ENCODE measurements at places on chromosomes 12 and 14.

GRCh38 chr12:64631197-64631596 is 20.9 kb downstream of the RASSF3 start:
- no peak for DNase-seq

- no peak for DNase-seq
Observed at GRCh38 chr12:80183939-80184338, 84.6 kb downstream of the OTOGL start.

DNA sequence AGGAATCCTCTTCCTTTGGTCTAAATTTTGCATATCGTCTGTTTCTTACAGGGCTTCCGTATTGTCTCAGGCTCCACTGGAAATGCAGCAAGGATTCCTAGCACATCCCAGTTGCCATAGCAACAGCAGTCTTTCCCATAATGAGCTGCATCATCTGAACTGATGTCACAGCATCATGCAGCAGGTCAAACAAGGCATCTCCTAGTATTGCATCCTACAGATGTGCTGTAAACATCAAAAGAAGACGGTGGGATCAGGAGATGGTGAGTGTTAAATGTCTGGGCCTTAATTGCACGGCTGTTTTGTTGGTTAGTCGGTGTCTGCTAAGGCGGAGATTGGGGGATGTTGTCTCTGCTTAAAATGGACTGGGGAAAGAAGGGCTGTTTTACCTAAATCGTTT is at the start of gene AKAP6:
AKAP6 (plus strand) TSS at position 153 of the 400 bp plus-strand sequence. CDS start 104,196 bp downstream, outside the sequence.
- DNase-seq = no peak

- no peak for DNase-seq
Observed at GRCh38 chr12:132510746-132511477, 21.0 kb downstream of the FBRSL1 start.

- no peak for DNase-seq
Observed at GRCh38 chr14:32009976-32010581, 67.0 kb upstream of the ARHGAP5 start.
